ENCODE measurements at places on chromosomes 5 and 9. TPM values are rescaled to one million over a fixed set of nuclear protein-coding genes. Genes with fewer than 3 reads are reported as not detected.

DNA sequence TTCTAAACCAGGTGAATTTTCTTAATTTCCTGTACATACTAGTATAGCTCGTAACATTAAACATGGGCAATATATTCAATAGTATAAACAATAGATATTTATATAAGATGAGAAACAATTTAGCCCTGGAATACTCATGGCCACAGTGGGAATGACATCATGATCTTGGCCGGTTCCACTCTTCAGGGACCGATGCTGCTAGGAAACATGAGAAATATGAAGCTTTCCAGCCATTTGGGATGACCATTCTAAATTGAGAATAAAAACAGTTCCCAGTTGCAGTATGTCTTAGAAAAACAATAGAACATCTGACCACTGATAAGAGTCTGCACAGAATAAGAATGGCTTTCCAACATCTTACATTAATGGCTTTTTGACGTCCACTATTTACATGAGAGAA lies 33.3 kb upstream of the SLCO6A1 start:
- DNase-seq = no peak

DNA sequence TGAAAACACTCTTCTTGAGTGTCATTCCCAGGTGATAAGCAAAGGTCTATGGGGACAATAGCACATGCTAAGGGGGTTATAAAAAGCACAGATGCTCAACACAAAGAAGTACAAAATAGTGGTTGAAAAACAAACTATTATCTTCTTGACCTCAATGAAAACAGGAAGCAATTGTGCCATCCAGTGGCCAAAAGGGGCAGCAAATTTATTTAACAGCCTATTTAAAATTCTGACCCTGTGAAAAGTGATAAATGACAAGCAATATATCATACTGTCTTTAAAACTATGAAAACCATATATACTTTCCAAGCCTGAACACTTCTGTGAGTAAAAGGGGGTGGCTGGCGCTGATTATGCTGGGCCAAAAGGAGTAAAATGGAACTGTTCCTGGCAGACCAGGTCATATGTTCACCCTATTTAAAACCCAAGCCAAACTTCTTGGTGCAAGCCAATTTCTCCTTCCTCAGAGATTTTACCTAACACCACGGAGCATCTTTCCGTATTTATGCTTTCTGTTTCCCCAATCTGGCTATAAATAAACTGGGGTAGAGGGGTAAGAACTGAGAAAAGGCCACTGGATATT lies 29.7 kb downstream of the TEX10 start:
- peak; percentile 67 for DNase-seq

DNA sequence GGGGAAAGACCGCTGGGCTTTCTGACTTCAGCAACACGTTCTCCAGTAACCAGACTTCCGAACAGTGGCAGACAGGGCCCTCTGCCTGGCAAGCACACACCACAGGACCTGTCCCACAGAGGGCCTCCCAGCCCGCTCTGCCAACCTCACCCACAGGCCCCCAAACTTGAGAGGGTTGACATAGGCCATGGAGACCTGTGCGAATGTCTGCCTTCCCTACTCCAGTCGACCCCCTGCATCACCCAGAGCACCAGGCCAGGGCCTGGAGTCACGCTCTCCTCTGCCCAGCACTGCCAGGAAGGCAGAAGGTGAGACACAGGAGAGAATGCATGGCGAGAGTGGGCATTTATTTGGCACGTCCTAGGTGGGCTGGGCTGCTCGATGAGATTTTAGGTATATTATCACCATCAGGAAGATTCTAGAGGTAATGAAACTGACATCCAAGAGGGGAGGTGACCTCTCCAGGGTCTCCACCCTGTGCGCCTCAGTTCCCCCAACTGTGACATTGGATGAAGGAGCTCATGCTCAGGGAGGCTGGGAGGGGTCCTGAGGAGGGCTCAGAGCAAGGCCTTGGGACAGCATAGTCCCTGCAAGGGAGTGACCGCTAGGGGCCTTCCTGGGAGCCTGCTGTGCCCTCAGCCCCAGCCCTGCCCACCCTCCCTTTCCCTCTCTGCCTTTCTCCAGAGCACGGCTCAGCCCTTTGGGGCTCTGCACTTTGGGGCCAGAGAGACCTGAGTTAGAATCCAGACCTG lies 54.9 kb downstream of the DUSP1 start:
- no peak for DNase-seq

The CRHBP gene
- 0.23 TPM for total RNA-seq

GRCh38 chr5:160799184-160799583 lies 52.8 kb downstream of the ATP10B start:
- DNase-seq = no peak

The SLC46A2 gene
- not detected for total RNA-seq

The ARSI gene
- not detected for total RNA-seq

DNA sequence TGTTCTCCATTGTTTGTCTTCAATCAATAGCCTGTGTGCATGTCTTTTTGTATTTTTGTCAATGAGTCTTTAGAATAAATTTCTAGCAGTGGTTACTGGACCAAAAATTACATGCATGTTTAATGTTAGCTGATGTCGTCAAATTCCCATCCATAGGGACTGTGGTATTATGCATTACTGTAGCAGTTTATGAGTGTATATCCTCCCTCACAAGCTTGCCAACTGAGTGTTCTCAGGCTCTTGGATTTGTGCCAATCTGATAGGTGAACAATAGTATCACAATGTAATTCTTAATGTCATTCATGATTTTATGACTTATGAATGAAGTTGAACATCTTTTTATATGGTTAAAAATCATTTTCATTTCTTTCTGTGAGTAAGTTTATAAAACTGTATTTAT lies 13.0 kb downstream of the SNX24 start:
- no peak for DNase-seq

DNA sequence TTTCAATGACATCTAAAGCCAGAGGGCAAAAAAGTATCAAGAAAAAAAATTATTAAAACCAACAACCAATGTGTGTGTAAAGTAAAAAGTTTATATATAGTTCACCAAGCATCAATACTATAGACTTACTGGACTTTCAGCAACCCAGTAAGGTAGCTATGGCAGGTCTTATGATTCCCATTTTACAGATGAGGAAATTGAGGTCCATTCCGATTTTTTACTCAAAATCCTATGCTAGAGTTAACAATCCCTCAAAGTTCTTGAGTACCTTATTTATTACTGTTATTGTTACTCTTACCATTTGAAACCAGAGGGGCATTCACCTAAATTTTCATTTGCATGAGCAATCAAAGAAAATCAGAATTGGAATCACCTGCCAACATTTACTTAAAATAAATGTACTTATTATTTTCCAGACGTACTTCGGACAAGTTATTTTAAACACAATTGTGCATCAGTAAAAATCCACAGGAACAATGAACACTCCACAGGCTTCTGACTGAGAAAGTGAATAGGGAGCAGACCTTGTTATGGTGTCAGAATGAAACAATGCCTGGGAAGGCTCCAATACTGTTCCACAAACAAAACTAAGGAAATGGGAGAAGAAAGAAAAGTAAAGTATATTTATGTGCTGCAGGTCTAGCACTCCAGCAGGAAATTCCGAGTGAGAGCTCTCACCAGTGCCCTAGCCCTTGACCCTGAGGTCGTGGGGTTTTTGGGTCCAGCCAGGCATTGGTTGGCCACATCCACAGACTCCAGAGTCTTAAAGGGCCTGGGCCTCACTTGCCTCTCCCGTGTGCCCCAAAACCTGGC lies 229.9 kb downstream of the PIK3R1 start:
- no peak for DNase-seq

GRCh38 chr5:10761933-10762775 lies 1.1 kb upstream of the DAP start:
- DNase-seq = peak; percentile 58

The PLGRKT gene
- 54.4 TPM for total RNA-seq

DNA sequence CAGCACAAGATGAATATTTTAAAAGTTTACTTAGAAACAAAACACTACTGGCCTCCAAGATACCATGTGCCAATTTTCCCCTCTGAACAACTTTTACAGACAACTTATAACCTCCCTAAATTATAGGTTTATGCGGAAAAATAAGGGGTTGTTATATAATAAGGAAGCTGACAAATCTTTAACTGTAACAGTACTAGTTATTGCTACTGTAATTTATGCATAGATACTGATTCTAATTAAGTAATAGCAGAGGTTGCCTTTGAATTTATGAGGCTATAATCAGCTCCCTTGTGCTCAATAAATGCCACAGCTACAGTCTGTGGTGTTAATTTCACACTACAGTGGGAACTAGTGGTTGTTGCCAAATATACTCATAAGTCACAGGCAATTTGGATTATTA lies 291.3 kb upstream of the PCSK5 start:
- no peak for DNase-seq

The TCERG1 gene
- total RNA-seq = 146 TPM

GRCh38 chr9:133464638-133465037 lies 4.9 kb downstream of the CACFD1 start:
- DNase-seq = no peak

DNA sequence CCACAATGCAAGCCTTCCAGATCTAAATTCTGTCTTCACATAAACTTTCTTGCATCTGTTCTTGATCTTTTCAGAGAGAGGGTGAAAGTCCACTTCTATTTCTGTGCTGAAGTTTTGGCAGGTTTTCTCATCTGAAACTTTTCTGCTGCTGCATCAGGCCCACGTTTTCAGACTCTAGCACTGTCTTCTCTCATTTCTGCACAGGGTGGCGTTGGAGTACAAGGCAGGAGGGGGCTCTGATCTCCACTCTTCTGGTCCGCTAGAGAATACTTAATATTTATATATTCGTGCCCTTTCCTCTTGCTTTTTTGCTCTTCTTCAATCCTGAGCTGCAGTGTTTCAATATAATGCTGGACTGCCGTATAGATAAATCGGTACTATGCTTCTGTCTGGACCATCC lies 204.0 kb upstream of the PRDM9 start:
- no peak for DNase-seq

GRCh38 chr9:115759426-115759825 lies 394.2 kb upstream of the PAPPA start:
- no peak for DNase-seq

DNA sequence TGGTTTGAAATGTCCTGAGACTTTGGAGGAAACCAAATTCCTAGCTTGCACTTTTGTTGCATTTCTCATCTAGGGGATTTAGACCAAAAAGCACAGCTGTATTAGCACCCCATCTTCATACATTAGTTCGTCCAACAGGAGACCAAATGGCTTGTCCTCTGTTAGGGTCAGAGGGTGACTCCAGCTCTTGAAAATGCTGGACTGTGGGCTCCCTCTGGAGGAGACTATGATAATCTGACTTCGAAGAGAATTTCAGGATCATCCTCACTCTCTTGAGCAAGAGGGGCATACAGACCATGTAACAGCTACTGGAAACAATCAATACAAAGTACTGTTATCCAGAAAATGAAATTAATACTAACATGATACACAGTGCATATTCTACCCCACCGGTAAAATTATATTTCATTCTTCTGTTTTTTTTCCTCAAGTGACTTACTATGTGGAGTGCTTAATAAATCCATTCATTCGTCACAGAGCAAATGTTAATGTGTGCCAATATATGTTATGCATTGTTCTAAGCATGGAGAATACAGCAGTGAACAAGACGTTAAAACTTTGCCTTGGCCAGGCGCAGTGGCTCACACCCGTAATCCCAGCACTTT lies 63.7 kb upstream of the PPP2CA start:
- DNase-seq = peak; percentile 79

The TMEM252 gene
- total RNA-seq = not detected

- peak; percentile 61 for DNase-seq
Observed at GRCh38 chr9:104748359-104749031, 1.0 kb downstream of the NIPSNAP3A start.

The CYSRT1 gene
- total RNA-seq = 0.68 TPM

GRCh38 chr5:173771121-173771724 lies 116.9 kb upstream of the CPEB4 start:
- no peak for DNase-seq

- no peak for DNase-seq
Observed at GRCh38 chr9:117691367-117691766, 12.8 kb upstream of the TLR4 start.

DNA sequence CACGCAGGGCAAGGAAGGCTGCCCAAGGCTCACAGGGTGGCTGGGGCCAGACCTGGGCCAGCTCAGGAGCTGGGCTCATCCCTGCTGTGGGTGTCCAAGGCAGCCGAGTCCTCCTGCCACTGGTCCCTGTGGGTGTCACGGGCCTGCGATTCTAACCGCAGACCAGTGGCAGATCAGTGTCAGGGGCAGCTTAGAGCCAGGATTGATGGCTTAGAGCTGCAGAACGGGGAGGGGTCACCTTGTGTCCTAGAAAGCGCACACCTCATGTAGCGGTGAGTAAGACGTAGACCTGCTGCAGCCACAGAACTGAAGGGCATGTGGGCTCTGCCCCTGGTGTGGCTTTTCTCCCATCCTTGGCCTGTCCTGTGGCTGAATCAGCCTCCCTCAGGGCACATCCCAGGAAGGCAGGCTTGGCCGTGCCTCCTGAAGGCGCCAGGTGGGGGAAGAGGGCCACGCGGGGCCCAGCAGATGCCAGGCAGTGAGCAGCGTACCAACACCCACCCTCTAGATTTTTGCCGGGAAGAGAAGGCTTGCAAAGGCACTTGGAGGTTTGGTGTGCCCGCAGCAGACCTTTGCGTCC lies 78.3 kb upstream of the FCN2 start:
- no peak for DNase-seq

DNA sequence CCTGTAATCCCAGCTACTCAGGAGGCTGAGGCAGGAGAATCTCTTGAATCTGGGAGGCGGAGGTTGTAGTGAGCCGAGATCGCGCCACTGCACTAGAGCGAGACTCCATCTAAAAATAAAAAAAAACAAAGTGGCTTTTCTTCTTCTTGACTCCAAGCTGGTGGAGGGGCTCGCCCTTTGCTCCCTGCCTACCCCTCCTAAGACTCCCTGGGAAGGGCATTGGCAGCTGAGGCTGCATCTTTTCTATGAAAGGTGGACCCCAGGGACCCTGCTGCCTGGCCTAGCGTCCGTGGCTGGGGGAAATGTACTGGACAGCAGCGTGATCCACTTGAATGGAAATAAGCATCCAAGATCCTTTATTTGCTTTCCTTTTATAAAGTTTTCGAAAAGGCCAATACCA lies 24.0 kb downstream of the ROPN1L start:
- no peak for DNase-seq

- no peak for DNase-seq
Observed at GRCh38 chr9:18296702-18297055, 177.3 kb upstream of the ADAMTSL1 start.

DNA sequence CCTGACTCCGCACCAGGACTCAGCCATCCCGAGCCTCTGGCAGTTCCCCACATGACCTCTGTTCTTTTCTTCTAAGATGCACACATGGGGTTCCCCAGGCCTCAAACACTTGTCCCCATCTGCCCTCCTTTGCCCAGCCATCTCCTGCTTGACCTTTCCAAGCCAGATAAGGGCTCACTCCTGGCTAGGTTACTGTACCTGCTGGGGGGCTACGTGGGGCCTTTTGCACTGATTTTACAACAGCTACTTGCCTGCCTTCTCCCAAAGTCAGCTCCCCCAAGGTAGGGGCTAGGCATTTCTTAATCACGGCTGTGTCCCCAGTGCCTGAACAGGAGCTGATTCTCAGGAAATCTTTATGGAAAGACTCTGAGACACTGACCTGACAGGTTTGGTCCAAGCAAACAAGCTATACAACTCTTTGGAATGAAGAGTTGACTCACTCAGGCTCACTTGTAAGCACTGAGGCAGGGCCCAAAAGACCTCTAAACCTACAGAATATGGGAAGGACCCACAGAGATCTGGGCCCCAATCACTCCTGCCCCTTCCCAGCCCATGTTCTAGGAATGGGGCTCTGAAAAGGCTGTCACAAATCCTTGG lies 2.5 kb downstream of the MACROH2A1 start:
- DNase-seq = peak; percentile 55
